ENCODE measurements at places on chromosomes 13 and 19.

GRCh38 chr13:57114945-57115344 is 25.8 kb upstream of the PRR20A start:
- DNase-seq, result no peak

DNA sequence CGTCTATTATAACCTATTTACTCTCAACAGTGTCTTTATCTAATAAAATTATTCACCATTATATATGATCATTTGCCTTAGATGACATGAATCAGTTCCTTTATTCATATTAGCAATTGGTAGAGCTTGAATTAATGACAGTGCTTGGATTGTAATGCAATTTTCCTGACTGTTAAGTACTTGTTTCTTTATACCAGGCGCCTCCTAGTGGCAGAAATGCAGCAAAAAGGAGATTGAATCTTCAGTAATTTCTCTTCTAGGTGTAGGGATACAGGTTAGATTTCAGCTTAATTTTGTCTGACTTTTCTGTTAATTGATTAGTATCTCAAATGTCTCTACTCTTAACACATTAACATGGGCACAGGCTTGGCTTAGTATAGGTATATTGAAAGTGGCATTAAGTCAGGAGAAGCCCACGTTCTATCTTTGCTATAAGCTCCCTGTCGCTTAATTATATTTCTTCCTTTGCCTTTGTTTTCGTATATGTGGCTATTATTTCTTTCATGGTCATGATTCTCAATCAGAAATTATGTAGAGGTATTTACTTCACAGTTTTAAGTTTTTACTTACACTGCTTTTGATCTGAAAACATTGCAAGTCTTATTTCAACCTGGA is 9.1 kb upstream of the LHFPL6 start:
- peak; percentile 51 for DNase-seq

- DNase-seq, result no peak
These were observed 16.6 kb upstream of the RAB8A start for GRCh38 chr19:16095071-16095571.

GRCh38 chr19:49437231-49437630 is 4.1 kb downstream of the SLC17A7 start:
- no peak for DNase-seq

DNA sequence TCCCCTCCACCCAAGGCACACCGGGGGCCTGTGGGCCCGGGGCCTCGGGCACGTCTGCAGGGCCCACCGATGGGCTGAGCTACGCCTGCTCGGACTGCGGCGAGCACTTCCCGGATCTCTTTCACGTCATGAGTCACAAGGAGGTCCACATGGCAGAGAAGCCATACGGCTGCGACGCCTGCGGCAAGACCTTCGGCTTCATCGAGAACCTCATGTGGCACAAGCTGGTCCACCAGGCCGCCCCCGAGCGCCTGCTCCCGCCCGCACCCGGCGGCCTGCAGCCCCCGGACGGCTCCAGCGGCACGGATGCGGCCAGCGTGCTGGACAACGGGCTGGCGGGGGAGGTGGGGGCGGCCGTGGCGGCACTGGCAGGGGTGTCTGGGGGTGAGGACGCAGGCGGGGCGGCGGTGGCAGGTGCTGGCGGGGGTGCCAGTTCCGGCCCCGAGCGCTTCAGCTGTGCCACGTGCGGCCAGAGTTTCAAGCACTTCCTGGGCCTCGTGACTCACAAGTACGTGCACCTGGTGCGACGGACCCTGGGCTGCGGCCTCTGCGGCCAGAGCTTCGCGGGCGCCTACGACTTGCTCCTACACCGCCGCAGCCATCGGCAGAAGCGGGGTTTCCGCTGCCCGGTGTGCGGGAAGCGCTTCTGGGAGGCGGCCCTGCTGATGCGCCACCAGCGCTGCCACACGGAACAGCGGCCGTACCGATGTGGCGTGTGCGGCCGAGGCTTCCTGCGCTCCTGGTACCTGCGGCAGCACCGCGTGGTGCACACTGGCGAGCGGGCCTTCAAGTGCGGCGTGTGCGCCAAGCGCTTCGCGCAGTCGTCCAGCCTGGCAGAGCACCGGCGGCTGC is 8.6 kb downstream of the ZNF784 start:
- DNase-seq, result no peak

GRCh38 chr13:58300974-58301681 is 669.6 kb downstream of the PCDH17 start:
- DNase-seq, result no peak

DNA sequence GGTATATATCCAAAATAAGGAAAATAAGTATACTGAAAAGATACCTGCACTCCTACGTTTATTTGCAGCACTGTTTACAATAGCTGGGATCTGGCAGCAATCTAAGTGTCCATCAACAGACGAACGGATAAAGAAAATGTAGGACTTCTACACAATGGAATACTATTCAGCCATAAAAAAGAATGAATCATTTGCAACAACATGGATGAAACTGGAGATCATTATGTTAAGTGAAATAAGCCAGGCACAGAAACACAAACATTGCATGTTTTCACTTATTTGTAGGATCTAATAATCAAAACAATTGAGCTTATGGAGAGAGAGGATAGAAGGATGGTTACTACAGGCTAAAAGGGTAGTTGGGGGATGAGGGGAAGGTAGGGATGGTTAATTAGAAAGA is 494.0 kb downstream of the UQCRFS1 start:
- DNase-seq, result no peak

GRCh38 chr19:535017-535835 is 3.7 kb downstream of the CDC34 start:
- no peak for DNase-seq

DNA sequence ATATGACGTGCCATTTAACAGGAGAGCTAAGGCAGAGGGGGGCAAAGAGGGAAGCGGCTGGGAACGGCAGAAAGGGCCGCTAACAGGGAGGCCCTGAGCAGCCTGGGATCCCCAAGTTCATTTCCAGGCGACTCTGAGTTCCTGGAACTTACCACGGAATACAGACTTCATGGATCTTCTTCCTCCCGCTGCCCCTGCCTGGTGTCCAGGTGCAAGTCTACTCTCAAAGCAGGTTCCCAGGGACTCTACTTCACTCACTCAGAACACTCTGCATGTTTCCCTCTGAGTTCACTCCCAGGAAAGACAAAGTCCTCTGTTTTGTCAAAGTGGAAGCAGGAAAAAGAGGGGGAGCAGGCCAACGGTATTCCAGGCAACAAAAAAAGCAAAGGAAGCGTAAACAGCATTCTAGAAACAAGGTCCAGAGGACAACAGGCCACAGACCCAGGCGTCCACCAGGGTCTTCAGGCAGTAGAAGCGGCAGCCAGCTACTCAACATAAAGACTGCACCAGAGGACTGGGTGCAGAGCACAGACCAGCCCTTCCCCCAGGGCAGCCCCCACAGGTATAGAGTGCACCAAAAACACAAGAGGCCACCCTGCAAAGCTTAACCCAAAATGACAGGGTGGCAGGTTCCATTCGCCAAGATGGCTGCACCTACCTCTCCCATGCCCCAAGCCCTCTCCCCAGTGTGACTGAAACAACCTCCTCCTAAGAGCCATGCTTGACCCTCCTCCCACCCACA is 3.0 kb downstream of the MIER2 start:
- no peak for DNase-seq

DNA sequence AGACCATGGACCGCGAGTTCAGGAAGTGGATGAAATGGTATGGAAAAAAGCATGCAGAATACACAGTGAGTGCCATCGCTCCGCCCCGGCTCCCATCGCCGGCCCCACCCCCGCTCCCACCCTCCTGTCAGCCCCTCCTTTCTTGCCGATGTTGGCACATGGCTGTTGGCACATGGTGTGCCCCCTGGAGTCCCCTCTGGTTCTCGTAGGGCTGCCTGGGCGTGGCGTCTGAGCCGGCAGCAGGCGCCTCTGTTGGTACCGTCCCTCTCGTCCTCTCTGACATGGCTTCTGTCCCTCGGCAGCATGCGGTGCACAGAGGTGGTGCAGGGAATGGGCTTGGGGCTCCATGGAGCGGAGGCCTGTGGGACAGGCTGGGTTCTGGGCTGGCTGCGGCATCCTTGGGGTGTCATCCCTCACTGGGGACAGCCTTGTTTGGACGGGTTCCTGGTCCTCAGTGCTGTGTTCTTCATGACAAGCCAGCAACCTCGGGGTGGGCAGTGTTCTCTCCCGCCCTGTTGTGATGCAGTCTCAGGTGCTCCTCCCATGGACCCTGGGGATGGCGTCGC is 30.9 kb downstream of the DOT1L start:
- no peak for DNase-seq

- DNase-seq, result no peak
These were observed 250.0 kb downstream of the DNAJC15 start for GRCh38 chr13:43273362-43273761.

- no peak for DNase-seq
These were observed 548.6 kb upstream of the SLITRK5 start for GRCh38 chr13:87122551-87122950.

GRCh38 chr19:5960005-5961001 is 17.6 kb downstream of the RANBP3 start:
- no peak for DNase-seq

GRCh38 chr13:52159159-52159982 is at the start of gene NEK3:
Gene NEK3, minus strand, starts transcription at chr13:52159597. Its CDS starts 3,406 bp downstream, at chr13:52156191.
- peak; percentile 40 for DNase-seq

DNA sequence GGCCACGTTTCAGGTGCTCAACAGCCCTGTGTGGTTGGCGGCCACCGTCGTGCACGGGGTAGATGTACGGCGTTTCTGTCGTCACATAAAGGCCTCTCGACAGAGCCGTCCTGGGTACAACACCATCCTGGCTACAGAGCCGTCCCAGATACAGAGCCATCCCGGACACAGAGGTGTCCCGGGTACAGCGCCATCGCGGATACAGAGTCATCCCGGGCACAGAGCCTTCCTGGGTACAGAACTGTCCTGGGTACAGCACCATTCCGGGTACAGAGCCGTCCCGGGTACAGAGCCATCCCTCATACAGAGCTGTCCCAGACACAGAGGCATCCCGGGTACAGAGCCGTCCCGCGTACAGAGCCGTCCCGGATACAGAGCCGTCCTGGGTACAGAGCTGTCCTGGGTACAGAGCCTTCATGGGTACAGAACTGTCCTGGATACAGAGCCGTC is 222.7 kb upstream of the SOX1 start:
- no peak for DNase-seq

- no peak for DNase-seq
These were observed 39.1 kb downstream of the TEX26 start for GRCh38 chr13:30971575-30971974.

DNA sequence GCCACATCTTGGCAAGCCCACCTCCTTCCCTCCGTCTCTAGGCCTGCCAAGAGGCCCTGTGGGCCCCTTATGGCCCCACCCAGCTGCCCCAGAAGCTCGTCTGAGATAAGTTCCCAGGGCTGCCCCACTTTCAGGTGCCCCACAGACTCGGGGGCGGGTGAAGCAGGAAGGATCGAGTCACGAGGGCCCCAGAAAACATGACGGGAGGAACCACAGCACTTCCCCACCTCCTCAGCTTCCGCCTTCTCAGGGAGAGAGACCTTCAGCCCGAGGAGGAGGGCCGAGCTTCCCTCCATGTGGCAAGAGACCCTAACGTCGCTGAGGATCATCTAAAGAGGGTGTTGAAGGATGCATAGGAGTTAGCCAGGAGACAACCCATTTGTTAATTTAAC is 4.5 kb upstream of the IL12RB1 start:
- DNase-seq, result peak; percentile 73

GRCh38 chr19:31502536-31503170 is 153.4 kb upstream of the TSHZ3 start:
- DNase-seq, result no peak

DNA sequence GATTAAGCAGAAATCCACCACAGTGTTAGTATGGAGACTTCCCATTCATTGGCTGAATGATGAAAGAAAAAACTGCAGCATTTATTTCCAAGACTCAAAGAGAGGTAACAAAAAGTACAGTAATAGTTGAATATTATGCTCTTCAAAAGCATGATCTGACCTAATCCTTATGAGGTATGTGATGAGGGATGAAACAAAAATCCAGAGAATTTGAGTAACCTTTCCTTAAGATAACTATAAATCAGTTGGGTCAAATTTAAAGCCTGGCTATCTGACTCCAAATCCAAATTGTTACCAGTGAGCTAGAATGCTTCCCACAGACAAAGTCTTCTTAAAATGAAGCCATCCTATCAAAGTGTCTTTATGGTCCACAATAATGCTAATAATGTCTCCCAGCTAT is 38.1 kb downstream of the NUFIP1 start:
- DNase-seq, result no peak

DNA sequence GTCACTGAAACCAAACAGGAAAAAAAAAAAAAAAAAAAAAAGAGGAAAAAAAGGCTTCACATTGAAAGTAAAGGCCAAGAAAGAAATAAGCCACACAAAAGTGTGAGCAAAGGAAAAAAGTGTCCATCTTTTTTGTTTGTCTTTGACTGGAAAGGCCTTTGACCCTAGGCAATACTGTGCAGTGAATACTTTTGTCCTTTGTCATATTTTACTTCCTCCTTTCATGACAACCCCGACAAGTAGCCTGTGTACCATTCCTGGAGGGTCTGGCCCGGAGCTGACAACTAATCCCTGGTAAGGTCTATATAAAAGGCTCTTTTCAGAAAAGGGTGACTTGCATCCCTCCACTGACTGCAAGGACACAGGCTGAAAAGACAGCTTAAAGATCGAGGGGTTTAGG is 12.9 kb upstream of the MICU2 start:
- DNase-seq, result no peak

DNA sequence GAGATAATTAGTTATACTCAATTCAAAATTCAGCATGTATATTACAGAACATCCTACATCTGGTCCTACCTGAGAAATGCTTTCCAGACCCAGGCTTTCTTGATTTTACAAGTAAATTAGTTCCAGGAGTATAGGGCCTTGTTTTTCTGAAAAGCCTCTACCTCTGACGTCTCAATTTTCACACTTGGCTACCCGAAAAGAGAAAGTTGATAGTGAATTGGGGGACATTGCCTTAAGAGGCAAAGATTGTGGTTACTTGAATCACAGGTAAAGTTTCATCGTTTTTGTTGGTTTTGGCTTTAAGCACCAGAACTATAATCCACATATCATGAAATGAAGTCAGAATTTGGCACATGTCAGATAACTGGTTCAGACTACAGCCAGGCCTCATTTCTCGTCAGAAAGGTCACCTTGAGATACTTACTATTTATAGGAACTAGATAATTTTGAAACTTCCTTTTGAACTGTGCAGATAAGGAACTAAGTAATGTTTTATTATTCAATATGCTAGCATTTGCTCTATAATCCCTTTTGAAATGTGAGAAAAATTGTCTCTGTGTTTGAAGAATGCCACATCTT is 30.8 kb downstream of the FAM124A start:
- DNase-seq, result no peak

- DNase-seq, result no peak
These were observed 77.4 kb upstream of the PCDH8 start for GRCh38 chr13:52925775-52926285.

DNA sequence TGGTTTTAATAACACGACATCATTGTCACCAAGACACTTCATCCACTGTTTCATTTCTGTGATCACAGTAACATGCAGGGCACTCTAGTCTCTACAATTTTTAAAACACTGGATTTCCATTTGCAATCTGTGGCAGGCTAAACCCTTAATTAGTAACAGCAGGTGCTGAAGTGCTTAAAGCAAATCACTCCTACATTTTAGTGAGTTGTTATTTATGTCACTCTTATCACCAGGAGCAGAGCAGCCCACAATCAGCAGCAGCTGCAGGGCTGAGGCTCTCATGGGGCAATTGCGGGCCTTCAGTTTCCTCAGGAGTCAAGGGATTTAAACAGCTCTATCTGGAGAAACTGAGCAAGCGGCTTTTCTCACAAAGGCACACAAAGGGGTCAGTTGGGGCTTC is 1.6 kb downstream of the SOHLH2 start:
- no peak for DNase-seq

- DNase-seq, result no peak
These were observed 12.6 kb downstream of the RTBDN start for GRCh38 chr19:12821761-12822160.
